ENCODE measurements at places on chromosomes 13 and 19.
A peak's percentile ranks its signal among the peaks of the same experiment; 100 is the strongest.

DNA sequence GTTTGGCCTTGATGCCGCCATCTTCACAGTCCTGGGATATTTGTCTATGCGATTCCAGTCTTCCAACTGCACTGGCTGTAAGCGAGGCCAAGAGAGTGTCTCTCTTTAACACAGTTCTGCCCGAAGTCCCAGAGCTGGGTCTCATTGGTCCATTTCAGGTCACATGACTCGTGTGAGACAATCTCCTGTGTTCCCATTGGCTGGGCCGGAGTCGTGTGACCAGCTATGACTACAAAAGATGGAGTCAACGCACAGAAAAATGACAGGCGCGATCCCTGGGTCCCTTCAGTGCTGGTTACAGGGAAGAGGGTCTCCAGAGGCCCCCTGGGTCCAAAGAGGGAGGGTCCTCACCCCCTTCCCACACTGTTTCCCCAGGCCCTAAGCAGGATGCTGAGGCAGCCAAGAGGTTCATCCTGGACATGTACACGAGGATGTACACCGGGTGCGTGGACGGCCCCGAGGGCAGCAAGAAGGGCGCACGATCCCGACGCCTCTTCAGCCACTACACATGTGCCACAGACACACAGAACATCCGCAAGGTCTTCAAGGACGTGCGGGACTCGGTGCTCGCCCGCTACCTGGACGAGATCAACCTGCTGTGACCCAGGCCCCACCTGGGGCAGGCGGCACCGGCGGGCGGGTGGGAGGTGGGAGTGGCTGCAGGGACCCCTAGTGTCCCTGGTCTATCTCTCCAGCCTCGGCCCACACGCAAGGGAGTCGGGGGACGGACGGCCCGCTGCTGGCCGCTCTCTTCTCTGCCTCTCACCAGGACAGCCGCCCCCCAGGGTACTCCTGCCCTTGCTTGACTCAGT lies 15.9 kb upstream of the S1PR4 start:
- no peak for ATAC-seq

- ATAC-seq = no peak
Observed at GRCh38 chr13:57044910-57045309, 95.8 kb upstream of the PRR20A start.

DNA sequence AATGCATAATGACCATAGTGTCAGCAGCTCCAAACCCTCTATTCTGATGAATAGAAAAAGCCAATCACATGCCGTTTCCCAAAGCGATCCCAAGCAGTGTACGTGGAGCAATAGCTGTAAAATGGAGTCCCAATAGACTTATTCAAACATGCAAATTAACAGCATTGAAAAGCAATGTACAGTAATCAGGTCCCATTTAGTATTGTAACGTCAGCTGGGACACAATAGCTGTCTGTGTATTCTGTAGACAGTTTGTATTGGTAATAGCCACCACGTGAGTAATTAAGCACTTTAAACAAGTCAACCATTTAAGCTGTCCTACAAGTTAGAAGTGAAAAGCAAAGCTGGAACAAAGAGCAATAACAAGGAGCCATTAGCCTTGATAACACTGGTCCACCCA lies 698.2 kb downstream of the PCDH17 start:
- ATAC-seq = no peak

DNA sequence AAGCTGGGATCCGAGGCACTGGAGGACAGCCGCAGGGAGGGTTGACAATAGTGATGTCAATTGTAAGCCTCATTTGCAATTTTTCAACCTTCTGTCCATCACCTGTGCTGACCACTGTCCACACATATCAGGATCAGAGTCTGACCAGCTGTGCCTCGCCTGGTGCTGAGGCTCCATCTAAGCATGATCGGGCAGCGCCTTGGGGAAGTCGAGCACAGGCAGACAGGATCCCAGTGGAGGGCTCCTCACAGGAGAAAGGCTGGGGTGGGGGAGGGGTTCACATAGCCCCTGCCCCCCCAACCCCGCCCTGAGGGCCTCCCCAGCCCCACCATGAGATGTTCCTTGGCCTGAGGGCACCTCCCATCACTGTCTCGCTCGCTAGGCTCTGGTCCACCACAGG lies 60.3 kb downstream of the RAB20 start:
- ATAC-seq = no peak

- ATAC-seq = no peak
Observed at GRCh38 chr19:50030937-50031336, 5.1 kb downstream of the ZNF473 start.

DNA sequence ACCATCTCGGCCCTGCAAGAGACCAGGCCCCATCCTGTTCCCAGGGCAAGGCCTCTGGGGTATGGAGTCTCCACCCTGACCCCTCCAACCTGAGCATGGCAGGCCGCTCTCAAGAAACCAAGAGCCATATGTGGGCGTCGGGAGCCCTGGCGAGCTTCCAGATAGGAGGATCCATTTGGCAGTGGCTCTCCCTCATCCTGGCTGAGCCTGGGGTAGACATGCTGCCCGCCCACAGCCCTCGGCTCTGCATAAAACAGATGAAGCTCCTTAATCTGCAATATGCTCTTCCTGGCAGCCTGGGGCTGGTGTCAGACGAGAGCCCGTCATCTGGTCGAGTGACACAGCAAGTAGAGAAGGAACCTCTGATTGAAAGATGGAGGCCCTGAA lies 6.1 kb downstream of the ATP13A1 start:
- ATAC-seq = no peak

- peak; percentile 93 for ATAC-seq
Observed at GRCh38 chr19:38263689-38264485, 486 bp upstream of the SPINT2 start.

DNA sequence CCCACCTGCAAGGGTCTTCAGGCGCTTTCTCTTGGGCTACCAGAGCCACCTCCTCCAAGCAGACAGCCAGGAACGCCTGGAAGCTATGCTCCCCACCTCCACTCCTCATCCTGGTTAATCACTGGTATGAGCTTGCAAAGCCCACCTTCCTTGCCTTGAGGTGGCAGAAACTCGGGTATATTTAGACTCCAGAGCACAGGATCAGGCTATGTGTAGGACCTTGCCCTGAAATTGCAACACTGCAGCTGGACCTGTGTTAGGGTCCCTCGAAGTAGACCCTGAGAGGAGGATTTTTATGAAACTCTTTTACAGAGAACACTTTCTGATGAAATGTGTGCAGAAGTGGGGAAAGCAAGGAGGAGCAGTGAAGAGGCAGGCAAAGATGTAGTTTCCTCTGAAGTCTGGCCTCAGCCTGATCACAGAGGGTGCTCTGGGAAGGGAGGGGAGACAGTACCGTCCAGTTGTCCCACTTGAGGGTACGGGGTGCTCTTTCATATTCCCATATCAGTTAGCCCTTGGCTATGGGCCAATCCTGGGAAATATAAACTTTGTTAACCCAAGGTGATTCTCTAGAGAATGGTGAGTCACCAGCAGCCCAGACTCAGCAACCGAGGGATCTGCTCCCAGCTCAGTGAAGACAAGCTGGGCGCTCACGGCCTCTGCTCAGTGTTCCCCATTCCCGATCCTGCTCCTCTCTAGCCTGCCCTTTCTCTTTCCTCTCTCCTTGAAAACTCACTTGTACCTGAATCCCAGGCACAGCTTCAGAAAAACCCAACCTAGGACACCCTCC lies 157.9 kb downstream of the UQCRFS1 start:
- no peak for ATAC-seq

GRCh38 chr19:18029617-18030338 lies 21.8 kb downstream of the ARRDC2 start:
- no peak for ATAC-seq

DNA sequence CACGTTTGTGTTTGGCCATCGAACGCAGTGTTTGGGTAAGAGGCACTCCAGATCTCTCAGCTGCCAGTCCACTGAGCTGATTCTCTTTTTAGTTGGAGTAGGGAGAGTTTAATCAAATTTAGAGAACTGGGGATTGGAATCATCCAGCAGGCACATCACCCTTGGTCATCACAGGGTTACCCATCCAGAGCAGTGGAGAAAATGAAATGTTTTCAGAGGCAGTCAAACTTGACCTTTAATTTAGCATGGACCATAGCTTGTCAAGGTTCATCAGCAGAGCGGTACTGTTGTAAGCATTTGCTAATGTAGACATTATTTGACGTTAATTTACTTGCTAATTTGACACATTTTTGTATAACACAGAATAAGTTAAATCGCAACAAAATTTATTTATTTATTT lies 18.4 kb upstream of the FRY start:
- ATAC-seq = no peak

- no peak for ATAC-seq
Observed at GRCh38 chr19:42276284-42276683, 7.2 kb downstream of the CIC start.

GRCh38 chr19:47707135-47707925 lies 5.9 kb upstream of the EHD2 start:
- peak; percentile 83 for ATAC-seq

DNA sequence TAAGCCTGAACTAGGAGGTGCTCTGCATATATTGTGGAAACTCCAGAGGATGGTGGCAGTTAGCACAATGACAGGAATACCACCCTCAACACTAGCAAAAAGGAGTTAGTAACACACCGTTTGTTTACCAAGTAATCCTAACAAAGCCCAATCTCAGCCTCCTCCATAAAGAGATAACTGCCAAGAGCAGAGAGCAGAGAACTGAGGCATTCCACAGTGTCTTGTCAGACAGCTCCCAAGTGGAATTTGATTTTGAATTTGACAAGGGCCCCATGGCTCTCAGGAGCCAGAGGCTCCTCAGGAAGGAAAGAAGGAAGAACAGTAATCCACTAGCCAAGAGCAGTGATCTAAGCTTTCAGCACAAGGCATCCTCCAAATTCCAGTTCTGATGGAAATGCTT lies 298.6 kb downstream of the DCLK1 start:
- ATAC-seq = no peak

DNA sequence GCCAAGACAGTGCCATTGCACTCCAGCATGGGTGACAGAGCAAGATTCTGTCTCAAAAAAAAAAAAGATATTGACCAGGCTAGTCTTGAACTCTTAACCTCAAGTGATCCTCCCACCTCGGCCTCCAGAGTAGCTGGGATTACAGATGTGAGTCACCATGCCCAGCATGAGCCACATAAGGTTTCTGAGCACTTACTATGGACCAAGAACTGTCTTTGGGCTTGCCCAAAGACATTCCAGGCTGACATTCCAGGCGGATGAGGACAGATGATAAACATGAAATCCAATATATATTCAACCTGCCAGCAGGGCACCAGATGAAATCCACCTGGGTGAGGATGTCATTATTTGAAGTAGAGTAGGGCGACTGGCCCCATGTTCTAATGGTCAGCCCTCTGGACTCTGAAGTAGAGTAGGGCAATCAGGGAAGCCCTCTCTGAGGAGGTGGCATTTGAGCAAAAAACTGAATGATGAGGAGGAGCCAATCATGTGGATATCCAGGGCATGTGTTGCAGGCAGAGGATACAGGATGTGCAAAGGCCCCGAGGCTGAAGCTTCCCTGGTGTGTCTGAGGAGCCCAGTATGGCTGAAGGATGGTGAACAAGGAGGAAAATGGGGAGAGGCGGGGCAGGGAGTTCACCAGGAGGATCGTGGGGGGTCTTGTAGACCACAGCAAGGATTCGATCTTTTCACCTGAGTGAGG lies 4.0 kb downstream of the C19orf38 start:
- no peak for ATAC-seq

GRCh38 chr13:78884571-78884970 lies 225.6 kb upstream of the OBI1 start:
- no peak for ATAC-seq

- ATAC-seq = peak; percentile 72
Observed at GRCh38 chr19:3284759-3285646, 60.5 kb downstream of the CELF5 start.

- no peak for ATAC-seq
Observed at GRCh38 chr19:827710-828321, at the start of gene AZU1. TSS of gene AZU1 (plus strand) at chr19:827837. CDS start at chr19:827847, 10 bp downstream.

GRCh38 chr13:23658929-23659541 lies 88.8 kb downstream of the TNFRSF19 start:
- no peak for ATAC-seq

DNA sequence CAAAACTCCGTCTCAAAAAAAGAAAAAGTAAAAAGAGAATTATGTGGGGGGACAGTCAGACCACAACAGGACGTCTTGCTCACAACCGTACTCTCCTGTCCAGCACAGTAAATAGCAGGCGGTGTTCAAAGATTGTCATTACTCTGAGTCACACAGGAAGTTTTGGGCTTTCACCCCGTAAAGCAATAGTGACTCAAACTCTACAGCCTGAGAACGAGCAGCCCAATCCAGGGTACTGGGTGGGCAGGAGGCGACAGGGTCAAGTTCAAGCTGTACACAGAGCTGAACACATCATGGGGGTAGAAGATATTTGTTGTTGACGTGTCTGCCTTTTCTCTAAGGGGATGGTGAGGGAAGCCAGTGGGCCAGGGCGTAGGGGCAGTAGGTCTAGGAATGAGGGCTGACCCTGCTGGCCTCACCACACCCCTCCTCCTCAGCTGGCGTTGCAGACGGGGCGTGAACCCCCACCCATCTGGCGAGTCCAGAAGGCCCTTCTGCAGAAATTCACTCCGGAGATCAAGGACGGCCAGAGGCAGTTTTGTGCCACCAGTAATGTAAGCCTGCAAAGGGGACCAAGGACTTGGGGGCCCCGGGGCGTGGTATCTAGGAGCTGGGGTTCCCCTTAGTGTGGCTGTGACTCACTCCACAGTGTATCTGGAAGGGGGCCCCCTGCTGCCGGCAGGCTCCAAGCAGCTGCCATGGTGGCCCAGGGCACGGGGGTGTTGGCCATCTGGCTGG lies 23.3 kb downstream of the PRR12 start:
- ATAC-seq = peak; percentile 53

- ATAC-seq = peak; percentile 92
Observed at GRCh38 chr13:24124789-24125476, 35.6 kb upstream of the SPATA13 start.

- no peak for ATAC-seq
Observed at GRCh38 chr19:47109541-47110375, 3.8 kb downstream of the ZC3H4 start.

DNA sequence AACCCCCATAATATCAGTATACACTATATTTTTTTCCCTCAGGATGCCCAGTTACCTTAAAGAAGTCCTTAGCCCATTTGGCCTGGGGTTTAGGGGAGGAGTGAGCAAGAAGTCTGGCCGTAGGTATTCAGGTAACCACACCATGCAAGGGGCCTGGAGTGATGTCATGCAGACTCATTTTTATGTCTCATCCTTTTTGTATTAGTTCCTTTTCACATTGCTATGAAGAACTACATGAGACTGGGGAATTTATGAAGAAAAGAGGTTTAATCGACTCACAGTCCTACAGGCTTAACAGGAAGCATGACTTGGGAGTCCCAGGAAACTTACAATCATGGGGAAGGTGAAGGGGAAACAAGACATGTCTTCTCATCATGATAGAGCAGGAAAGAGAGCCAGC lies 12.2 kb downstream of the TPP2 start:
- ATAC-seq = no peak

- no peak for ATAC-seq
Observed at GRCh38 chr13:60347690-60348089, 49.3 kb upstream of the TDRD3 start.

DNA sequence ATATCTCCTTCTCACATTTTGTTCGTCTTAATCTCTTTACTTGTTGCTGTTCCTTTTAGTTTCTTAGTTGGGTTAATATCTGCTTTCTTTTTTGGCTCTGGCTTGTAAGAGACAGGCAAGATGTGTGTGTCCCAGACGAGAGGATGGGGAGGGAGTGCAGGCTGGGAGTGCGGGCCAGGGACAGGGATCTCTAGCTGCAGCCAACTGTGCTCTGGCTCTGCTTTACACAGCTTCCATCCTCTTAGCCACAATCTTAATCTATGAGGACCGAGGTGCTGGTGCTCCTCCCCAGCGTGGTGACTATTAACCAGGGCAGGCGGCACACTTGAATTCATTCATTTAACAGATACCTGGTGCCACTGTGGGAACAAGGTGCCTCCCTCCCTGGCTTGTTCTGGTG lies 70.9 kb upstream of the WASF3 start:
- ATAC-seq = no peak

GRCh38 chr13:61777271-61777670 lies 361.6 kb upstream of the PCDH20 start:
- no peak for ATAC-seq

- ATAC-seq = no peak
Observed at GRCh38 chr13:31556376-31556775, 182.9 kb upstream of the RXFP2 start.
